HCT116 (cell line): ENCODE measurements at places on chromosomes 1 and 21. TPM values are rescaled to one million over a fixed set of nuclear protein-coding genes. Genes with fewer than 3 reads are reported as not detected.

DNA sequence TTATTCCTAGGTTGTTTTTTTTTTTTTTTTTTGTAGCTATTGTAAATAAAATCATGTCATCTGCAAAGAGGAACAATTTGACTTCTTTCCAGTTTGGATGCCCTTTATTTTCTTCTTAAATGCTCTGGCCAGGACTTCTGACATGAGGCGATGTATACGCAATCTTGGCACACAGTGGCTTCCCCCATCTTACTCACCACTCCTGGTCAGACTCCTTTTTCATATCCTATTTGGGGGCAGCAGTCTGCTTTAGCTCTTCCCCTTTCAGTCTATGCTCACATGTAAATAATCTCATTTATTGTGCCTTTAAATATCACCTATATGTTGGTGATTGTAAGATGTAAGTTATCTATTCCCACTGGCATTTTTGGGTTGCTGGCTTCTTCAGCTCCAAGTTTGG, 56.1 kb downstream of the SLAMF6 start:
- H3K27me3 ChIP-seq, result no peaks in the 10 kb centered on the region; the same call in 1 of the 2 replicates
- DNase-seq, result no peak
- H3K36me3 ChIP-seq, result no peaks in the 10 kb centered on the region
- no peak overlapping the region for H3K4me3 ChIP-seq

- H3K4me1 ChIP-seq, result peaks cover 5% of the 10 kb centered on the region; the same call in 1 of the 2 replicates
- H3K27me3 ChIP-seq, result no peaks in the 10 kb centered on the region
- no peak overlapping the region for H3K27ac ChIP-seq
- DNase-seq, result no peak
- no peaks in the 10 kb centered on the region for H3K36me3 ChIP-seq
Observed at GRCh38 chr1:203098445-203098844, 12.6 kb upstream of the MYOG start.

DNA sequence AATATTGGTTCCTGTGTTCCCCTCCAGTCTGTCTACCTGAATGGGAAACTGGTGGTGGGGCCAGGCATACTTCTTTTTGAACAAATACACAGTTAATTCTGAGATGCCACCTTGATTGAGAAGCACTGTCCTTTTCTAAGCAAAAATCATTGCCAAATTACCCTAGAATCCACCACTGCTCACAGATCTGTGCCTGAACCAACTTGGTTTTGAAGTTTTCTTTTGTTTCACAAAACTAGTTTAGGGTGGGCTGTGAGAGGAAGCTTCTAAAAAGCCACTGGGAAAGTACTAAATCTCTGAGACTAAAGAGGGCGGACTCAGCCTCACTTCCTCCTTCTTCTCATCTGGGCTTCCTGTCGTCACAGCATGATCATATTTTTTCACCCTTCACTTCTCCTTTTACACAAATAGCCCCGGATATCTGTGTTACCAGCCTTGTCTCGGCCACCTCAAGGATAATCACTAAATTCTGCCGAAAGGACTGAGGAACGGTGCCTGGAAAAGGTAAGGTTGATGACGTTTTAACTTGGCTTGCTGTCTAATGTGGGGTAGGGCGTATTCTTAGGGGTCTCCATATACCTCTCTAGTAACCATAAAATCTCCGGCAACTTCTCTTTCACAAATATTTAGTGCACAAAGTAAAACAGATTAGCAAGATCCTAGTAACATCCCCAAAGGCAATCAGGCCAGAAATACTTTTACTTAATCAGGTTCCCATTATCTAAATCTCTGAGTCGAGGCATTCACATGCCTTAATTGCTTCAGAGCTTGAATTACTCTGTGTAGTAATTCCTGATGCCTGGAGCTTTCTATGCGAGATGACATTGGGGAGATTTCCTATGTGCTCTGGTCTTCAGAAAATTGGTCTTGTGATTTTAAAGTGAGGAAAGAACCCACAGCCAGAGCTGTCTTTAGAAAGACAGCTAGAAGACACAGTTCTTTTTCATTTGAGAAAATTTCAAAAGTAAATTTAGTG, at the start of gene CD53:
Gene CD53, plus strand, starts transcription at position 404 of the 976 bp plus-strand sequence. CDS start 18,261 bp downstream, outside the sequence.
- peaks cover 4% of the 10 kb centered on the region; the same call in 1 of the 2 replicates for H3K27me3 ChIP-seq
- no peaks in the 10 kb centered on the region for H3K36me3 ChIP-seq
- no peak within 1 kb of the TSS for H3K27ac ChIP-seq
- DNase-seq, result no peak
- no peaks in the 10 kb centered on the region for H3K4me1 ChIP-seq

The TMEM51 gene
- total RNA-seq, result 16.6 TPM

- no peaks in the 10 kb centered on the region for H3K36me3 ChIP-seq
- no peak overlapping the region for H3K27ac ChIP-seq
- no peaks in the 10 kb centered on the region for H3K27me3 ChIP-seq
- no peak for DNase-seq
Observed at GRCh38 chr1:91900562-91900961, 14.6 kb upstream of the TGFBR3 start.

DNA sequence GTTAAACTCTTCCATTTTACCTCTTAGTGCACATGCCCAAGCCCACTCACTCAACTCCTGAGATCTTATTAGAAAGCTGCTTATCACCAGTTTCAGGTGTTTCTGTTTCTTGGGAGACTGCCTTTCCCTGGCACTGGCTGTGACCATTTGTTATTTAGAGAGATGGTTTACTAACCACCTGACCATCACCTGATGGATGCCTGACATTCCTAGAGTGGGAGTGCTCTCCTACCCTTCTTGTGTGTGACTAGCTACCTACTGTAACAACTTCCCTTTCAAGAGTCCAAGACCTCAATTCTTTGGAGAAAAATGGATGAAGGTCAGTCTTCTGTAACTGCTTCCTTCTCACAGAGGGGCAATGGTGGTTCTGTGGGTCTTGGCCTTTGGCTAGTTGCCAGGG, 755.2 kb upstream of the ADAMTS5 start:
- no peak overlapping the region for H3K27ac ChIP-seq
- no peak overlapping the region for H3K4me3 ChIP-seq
- no peaks in the 10 kb centered on the region for H3K27me3 ChIP-seq
- DNase-seq, result no peak

GRCh38 chr21:39915881-39916280, 48.6 kb downstream of the PCP4 start:
- no peaks in the 10 kb centered on the region for H3K27me3 ChIP-seq
- no peak for DNase-seq
- H3K27ac ChIP-seq, result no peak overlapping the region

- no peak within 1 kb of the TSS for H3K27ac ChIP-seq
- 0 out of 2 replicates have a peak, but pooled peaks cover 4% of the 10 kb centered on the region for H3K27me3 ChIP-seq
Observed at GRCh38 chr1:247536340-247536739, at the start of gene OR2C3. TSS of gene OR2C3 (minus strand) at chr1:247536440. CDS start at chr1:247532511, 3,929 bp downstream.

- no peak for DNase-seq
- no peak overlapping the region for H3K27ac ChIP-seq
- no peaks in the 10 kb centered on the region for H3K36me3 ChIP-seq
- no peaks in the 10 kb centered on the region for H3K4me1 ChIP-seq
- H3K27me3 ChIP-seq, result peaks cover 5% of the 10 kb centered on the region
Observed at GRCh38 chr1:208559597-208560329, 315.6 kb upstream of the PLXNA2 start.

The LRRN2 gene
- 3.2 TPM for total RNA-seq

GRCh38 chr1:208855403-208855802, 611.2 kb upstream of the PLXNA2 start:
- no peak overlapping the region for H3K4me3 ChIP-seq
- H3K4me1 ChIP-seq, result no peaks in the 10 kb centered on the region
- H3K36me3 ChIP-seq, result no peaks in the 10 kb centered on the region
- H3K27ac ChIP-seq, result no peak overlapping the region
- DNase-seq, result no peak

GRCh38 chr1:200670242-200671118, 773 bp upstream of the DDX59 start:
- H3K27me3 ChIP-seq, result no peaks in the 10 kb centered on the region
- H3K36me3 ChIP-seq, result no peaks in the 10 kb centered on the region
- peak; percentile 69 for DNase-seq

DNA sequence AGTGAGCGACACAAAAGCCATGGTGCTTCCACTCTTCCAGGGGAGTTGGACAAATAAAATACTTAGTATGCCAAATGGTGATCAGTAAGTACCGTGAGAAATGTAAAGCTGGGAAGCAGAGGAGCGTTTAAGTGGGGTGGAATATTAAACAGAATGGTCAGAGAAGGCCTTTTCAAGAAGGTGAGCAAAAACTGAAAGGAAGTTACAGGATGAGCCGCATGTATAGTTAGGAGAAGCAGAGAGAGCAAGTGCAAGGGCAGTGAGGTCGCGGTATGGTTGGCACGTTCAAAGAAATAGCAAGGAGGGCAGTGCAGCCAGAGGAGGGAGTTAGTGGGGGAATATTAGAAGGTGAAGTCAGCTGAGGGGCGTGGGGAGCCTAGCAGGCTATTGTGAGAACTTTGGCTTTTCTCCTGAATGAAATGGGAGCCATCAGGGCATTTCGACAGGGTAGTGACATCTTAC, 748 bp upstream of the ATP6V0B start:
- H3K27ac ChIP-seq, result peak overlapping the region; percentile 80
- no peaks in the 10 kb centered on the region for H3K27me3 ChIP-seq
- peaks cover 50% of the 10 kb centered on the region; the same call in 1 of the 2 replicates for H3K36me3 ChIP-seq
- no peak for DNase-seq
- H3K4me3 ChIP-seq, result peak overlapping the region; percentile 92
- peaks cover 63% of the 10 kb centered on the region for H3K4me1 ChIP-seq

GRCh38 chr1:67939942-67940341, 106.7 kb upstream of the GNG12 start:
- H3K4me1 ChIP-seq, result no peaks in the 10 kb centered on the region
- no peaks in the 10 kb centered on the region for H3K27me3 ChIP-seq
- H3K27ac ChIP-seq, result no peak overlapping the region
- H3K4me3 ChIP-seq, result no peak overlapping the region
- H3K36me3 ChIP-seq, result no peaks in the 10 kb centered on the region

DNA sequence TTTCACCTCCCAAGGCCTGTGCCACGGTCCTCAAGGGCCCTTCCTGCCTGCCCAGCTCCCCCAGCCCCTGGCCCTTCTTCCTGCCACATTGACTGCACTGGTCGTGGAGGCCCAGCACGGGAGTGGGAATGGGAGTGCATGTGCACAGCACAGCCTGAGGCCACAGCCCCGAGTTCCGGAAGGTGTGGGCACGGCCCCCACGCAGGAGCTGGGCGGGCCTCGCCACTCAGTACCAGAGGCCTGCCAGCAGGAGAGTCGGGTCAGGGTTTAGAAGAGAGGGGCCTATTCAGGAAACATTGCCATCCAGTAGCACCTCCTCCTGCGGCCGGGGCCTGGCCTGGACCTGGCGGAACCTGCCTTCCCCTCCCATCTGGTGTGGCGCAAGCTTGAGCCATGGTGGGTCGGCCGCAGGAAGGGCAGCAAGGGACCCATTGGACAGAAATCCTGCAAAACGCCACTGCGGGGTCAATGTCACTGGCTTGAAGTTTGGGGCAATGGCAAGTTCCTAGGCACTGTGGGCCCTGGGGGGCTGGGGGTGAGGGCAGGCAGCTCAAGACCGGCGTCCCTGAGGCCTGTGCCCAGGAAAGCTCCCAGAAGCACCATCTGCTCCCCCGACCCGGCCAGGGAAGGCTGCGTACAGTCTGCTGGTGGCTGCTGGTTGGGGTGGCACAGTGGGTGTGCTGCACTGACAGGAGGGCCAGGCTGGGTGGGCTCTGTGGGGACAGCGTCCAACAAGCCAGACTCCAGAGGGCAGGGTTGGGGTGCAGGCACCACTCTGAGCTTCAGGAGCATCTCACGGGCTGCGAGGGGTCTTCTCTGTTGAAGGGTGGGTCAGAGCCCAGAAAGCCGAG, 1.8 kb upstream of the TMEM52 start:
- H3K27ac ChIP-seq, result peak overlapping the region; percentile 69; the same call in 1 of the 2 replicates
- no peaks in the 10 kb centered on the region for H3K27me3 ChIP-seq
- peaks cover 11% of the 10 kb centered on the region for H3K4me1 ChIP-seq
- H3K4me3 ChIP-seq, result no peak overlapping the region
- no peak for DNase-seq

- H3K36me3 ChIP-seq, result no peaks in the 10 kb centered on the region
- peak; percentile 88 for DNase-seq
- peak within 1 kb of the TSS; percentile 46 for H3K4me3 ChIP-seq
Observed at GRCh38 chr1:207032528-207033017, at the start of gene C1orf116. TSS of gene C1orf116 (minus strand) at chr1:207032756. CDS start at chr1:207027598, 5,158 bp downstream.

DNA sequence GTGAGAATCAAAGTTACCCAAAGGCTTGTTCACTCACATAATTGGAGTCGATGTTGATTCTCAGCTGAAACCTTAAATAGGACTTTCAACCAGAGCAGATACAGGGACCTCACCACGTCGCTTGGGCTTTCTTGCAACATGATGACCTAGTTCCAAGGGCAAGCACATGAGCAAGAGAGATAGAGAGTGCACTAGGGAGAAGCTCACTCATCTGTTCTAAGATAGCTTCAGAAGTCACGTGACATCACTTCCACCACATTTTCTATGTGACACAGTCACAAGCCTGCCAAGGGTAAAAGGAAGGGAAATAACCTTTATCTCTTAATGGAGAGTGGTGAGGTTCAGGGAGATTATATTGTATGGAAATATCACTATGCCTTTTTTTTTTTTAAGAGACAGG, 470.1 kb upstream of the PLXNA2 start:
- H3K36me3 ChIP-seq, result no peaks in the 10 kb centered on the region
- H3K4me3 ChIP-seq, result no peak overlapping the region
- H3K27ac ChIP-seq, result no peak overlapping the region
- no peak for DNase-seq
- H3K27me3 ChIP-seq, result no peaks in the 10 kb centered on the region

GRCh38 chr1:236865818-236866155, 70.7 kb downstream of the MTR start:
- no peak overlapping the region for H3K27ac ChIP-seq
- H3K4me3 ChIP-seq, result no peak overlapping the region
- peaks cover 4% of the 10 kb centered on the region; the same call in 1 of the 2 replicates for H3K36me3 ChIP-seq
- no peaks in the 10 kb centered on the region for H3K27me3 ChIP-seq

DNA sequence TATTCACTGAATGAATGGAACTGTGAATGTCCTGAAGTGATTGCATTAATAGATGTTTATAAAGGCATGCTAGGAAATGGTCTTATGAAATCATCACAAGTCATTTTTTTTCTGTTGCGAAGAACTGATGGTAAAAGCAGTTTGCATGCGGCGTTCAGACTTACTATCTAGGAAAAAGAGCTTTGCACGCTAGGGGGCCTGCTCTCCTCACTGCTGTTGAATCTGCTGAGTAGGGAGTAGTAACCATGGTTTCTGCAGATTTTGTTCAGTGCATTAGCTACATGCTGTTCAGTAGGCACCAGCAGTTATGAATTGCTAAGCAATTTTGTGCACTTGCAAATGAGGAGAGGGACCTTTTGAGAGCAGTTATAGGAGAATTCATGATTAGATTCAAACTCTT, 57.9 kb downstream of the CENPF start:
- H3K4me3 ChIP-seq, result no peak overlapping the region
- H3K27me3 ChIP-seq, result no peaks in the 10 kb centered on the region
- peaks cover 71% of the 10 kb centered on the region for H3K36me3 ChIP-seq
- DNase-seq, result no peak
- no peaks in the 10 kb centered on the region for H3K4me1 ChIP-seq
- no peak overlapping the region for H3K27ac ChIP-seq

DNA sequence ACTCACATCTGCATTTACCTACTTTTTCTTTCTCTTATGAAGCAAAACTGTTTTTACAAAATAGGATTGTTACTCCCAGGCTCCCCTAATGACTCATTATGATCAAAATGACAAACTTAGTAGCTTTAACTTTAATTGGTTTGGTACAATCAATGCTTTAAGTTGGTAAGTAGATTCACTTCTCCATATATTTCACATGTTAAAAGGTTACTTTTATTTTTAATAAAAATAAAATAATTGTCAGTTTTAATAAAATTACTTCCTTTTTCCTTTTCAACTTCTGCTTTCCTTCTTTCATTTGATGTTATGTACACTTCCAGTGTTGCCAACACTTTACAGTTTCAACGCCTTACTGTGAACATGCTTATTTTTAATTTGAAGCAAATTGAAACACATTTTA, 477.6 kb downstream of the SETD4 start:
- no peaks in the 10 kb centered on the region for H3K36me3 ChIP-seq
- H3K4me1 ChIP-seq, result peaks cover 14% of the 10 kb centered on the region; the same call in 1 of the 2 replicates
- H3K27ac ChIP-seq, result no peak overlapping the region

The CALML6 gene
- 2.3 TPM for total RNA-seq
